Forelimb muscle (tissue), 1 donor: ENCODE measurements at places on chromosomes 7 and 10.

GRCh38 chr7:80467069-80467468 lies 44.8 kb downstream of the GNAT3 start:
- DNase-seq, result no peak

DNA sequence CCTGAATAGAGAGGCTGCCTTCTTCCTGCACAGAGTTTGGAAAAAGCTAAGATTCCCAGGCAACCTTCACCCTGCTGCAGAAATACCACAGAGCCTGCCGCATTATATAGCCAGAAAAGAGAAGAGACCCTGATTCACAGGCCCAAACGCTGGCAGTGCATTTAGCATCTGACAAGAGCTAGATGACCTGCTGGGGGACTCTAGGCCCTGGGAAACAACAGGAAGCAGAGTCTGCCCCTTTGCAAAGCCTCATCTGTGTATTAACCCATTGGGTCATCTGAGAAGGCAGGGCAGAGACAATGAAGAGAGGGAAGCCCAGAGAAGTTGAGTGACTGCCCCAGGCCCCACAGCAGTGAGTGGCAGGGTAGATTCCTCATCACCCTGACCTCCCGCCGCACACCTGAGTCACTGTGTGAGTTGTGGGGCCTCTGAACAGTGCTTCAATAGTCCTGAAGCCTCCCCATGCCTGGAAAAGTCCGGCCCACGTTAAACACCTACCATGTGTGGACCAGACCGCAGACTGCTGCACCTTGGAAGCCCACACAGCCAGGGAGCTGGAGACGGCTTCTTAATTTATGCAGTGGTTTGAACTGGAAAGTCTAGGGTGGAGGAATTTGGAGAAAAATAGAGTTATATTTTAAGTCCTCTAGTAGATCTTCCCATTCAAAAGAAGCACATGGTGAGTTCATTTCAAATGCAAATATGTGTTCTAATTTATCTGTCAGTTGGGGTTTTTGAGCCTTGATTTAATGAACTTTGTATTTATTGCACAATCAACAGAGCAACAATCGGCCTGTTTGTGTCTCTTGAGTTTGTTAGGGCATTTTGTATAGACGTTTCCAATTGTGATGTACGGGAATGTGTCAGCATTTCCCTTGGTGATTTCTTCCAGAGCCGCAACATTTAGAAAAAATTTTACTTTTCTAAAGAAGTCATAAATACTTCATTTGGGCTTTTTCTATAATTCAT lies 80.4 kb upstream of the GPR26 start:
- DNase-seq, result no peak

GRCh38 chr7:41592794-41593193 lies 110.1 kb downstream of the INHBA start:
- no peak for DNase-seq

GRCh38 chr10:43137717-43138020 lies 576 bp upstream of the CSGALNACT2 start:
- DNase-seq, result no peak

- DNase-seq, result no peak
These were observed 324.3 kb upstream of the GALNT17 start for GRCh38 chr7:70807650-70808049.
